ENCODE measurements at places on chromosomes 5 and 9. TPM values are rescaled to one million over a fixed set of nuclear protein-coding genes. Genes with fewer than 3 reads are reported as not detected.
A peak's percentile ranks its signal among the peaks of the same experiment; 100 is the strongest.

The KIAA1958 gene
- 7.1 TPM for total RNA-seq

The C9orf153 gene
- not detected for total RNA-seq

The FBLL1 gene
- total RNA-seq: 0.84 TPM

The CXXC5 gene
- 167 TPM for total RNA-seq

The C8G gene
- total RNA-seq: not detected

The PNPLA7 gene
- total RNA-seq: 0.04 TPM

The PITX1 gene
- total RNA-seq: not detected

GRCh38 chr5:25570067-25570583, 925.3 kb upstream of the CDH10 start:
- no peak for DNase-seq

DNA sequence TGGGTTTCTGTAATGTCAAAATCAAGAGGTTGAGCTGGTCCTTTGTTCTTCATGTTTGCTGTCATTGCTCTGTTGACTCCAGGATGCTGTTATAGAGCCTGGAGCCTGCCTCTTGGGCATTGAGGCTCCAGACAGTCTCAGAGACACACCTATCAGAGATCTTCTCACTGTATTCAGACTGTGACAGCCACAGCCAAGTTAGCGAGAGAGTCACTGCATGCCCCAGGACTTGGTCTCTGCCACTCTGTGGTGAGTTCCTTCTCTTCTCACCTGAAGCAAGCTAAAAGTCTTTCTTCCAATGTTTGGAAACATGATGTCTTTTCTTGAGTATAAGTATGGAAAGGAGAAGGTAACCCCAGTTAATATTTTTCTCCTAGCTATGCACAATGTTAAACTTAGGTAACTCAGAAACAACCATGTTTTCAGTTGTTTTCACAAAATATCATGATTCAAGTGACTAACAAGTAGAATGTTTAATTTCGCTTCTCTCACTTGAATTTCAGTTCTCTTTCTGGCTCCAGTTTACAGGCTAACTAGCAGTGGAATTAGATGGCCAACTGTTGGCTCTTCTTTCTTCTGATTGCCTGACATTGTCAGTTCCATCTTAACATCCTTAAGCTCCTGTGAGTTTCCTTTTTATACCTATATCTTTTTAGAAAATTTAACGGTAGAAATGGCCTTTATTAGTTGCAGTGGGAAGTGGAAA, 20.6 kb upstream of the ZFYVE16 start:
- no peak for DNase-seq

DNA sequence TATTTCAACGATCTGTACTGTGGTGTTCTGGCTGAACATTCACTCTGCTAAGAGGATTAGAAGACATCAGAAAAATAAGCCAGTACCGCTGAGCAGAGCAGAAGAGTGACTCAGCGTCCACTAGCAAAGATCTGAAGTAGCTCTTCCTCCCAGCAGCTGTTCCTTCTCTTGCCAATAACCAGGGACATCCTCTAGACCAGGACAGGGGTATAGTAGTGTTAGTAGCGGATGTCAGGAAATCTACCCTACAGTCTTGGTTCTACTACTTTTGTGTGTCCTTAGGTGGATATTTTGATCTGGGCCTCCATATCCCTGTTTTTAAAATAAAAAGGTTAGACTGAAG, 103.6 kb downstream of the TSSK1B start:
- no peak for DNase-seq

GRCh38 chr5:1799110-1799601, 481 bp downstream of the MRPL36 start:
- DNase-seq: no peak

DNA sequence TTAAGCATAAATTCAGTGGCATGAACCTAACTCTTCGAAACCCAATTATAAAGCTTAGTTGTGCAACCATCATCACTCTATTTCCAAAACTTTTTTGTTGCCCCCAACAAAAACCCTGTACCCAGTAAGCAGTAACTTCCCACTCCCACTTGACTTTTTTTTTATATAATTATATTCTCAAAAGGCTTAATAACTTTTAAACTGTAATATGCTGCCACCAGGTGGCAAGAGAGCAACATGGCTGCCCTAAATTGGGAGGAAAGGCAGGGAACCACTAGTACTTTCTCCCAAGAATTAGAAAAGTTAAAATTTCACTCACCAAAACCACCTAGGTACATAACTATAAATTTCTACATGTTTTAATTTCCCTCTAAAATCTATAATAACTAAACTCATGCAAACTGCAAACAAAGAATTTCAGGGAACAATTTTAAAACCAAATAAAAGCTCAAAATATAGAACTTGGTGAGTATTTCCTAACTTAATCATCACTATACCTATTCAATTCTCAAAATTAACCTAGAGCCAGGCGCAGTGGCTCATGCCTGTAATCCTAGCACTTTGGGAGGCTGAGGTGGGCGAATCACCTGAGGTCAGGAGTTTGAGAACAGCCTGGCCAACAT, 50.2 kb upstream of the RNF38 start:
- DNase-seq: peak; percentile 9

- no peak for DNase-seq
Observed at GRCh38 chr5:146173597-146173996, 8.9 kb downstream of the LARS1 start.

- DNase-seq: no peak
Observed at GRCh38 chr5:157057459-157058370, 1.2 kb downstream of the HAVCR1 start.

DNA sequence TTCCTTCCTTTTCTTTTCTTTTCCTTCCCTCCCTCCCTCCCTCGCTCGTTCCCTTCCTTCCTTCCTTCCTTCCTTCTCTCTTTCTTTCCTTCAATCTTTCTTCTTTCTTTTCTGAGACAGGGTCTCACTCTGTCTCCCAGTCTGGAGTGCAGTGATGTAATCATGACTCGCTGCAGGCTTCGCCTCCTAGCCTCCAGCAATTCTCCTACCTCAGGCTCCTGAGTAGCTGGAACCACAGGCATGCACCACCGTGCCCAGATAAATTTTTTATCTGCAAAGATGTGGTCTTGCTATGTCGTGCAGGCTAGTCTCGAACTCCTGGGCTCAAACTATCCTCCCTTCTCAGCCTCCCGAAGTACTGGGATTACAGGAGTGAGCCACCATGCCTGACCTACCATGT, 81.4 kb downstream of the SPATA31C2 start:
- DNase-seq: peak; percentile 61

- DNase-seq: no peak
Observed at GRCh38 chr5:155844542-155844941, 482.4 kb upstream of the SGCD start.

DNA sequence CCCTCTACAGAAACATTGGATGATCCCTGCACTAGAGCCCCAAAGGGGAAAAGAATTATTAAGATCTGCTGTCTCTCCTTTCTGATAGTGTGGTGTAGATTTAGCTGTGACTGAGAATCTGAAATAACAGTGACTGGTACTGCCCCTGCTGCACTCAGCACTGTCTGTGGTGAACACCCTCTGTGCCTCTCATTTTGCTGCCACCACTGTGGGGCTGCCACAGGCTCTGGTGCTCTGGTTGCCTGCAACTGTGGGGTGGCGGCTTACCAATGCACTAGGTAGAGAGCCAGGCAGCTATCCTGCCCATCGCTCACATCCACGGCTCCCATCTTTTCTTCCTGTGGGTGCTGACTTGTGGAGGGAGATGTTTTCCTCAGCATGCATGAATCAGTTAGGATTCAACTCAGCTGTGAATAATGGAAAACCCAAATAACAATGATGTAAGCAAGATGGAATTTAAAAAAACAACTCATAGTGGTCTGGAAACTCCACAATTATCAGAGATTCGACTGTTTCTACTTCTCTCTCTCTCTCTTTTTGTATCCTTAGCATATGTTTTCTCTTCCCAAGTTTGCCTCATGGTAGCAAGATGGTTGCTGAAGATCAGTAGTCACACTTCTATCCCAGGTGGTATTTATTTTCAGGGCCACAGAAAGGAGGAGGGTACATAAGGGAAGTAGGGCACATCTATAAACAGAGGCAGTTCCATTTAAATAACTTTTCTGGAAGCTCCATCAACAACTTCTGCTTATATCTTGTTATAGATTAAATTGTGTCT, 99.8 kb upstream of the DAP start:
- DNase-seq: no peak

- DNase-seq: no peak
Observed at GRCh38 chr5:114419959-114420358, 58.1 kb downstream of the KCNN2 start.

DNA sequence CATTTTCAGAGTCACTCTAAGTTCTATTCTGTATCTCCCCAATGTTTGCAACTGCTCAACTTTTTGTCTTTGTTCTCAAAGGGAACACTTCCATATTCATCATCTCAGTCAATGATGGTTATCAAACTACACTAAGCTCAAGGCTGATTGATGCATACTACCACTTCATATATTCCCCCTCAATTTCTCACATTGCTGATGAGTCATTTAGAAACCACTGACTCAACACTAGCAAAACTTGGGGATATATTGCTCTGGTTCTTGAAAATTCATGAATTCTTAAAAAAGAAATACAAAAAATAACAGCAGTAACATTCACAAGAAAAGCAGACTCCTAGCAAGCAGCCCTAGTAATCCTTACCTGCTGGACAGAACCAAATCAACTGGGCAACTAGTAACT, 52.2 kb downstream of the ABHD17B start:
- no peak for DNase-seq

- DNase-seq: no peak
Observed at GRCh38 chr9:82582693-82583092, 480.2 kb downstream of the RASEF start.

- DNase-seq: no peak
Observed at GRCh38 chr5:172837640-172838039, 3.6 kb downstream of the ERGIC1 start.

- DNase-seq: no peak
Observed at GRCh38 chr5:138582959-138583358, 7.8 kb upstream of the HSPA9 start.

- no peak for DNase-seq
Observed at GRCh38 chr5:57259704-57260103, 85.8 kb downstream of the GPBP1 start.

GRCh38 chr5:149559706-149560105, 8.5 kb upstream of the CSNK1A1 start:
- DNase-seq: no peak

- peak; percentile 23 for DNase-seq
Observed at GRCh38 chr5:81165493-81166119, 67.5 kb upstream of the CKMT2 start.

GRCh38 chr9:24096756-24097155, 270.7 kb upstream of the ELAVL2 start:
- no peak for DNase-seq

- DNase-seq: no peak
Observed at GRCh38 chr9:120710110-120710981, 3.9 kb downstream of the MEGF9 start.

Measured in kidney epithelial cell (primary cell).